Dermis microvascular lymphatic vessel endothelial cell (primary cell): ENCODE measurements at places on chromosomes 4 and X. TPM values are rescaled to one million over a fixed set of nuclear protein-coding genes. Genes with fewer than 3 reads are reported as not detected.

- peak; percentile 82 for DNase-seq
Measured at GRCh38 chrX:65679071-65679540, 11.7 kb downstream of the MSN start.

GATA1 gene
- total RNA-seq = not detected in 2 replicates

DNA sequence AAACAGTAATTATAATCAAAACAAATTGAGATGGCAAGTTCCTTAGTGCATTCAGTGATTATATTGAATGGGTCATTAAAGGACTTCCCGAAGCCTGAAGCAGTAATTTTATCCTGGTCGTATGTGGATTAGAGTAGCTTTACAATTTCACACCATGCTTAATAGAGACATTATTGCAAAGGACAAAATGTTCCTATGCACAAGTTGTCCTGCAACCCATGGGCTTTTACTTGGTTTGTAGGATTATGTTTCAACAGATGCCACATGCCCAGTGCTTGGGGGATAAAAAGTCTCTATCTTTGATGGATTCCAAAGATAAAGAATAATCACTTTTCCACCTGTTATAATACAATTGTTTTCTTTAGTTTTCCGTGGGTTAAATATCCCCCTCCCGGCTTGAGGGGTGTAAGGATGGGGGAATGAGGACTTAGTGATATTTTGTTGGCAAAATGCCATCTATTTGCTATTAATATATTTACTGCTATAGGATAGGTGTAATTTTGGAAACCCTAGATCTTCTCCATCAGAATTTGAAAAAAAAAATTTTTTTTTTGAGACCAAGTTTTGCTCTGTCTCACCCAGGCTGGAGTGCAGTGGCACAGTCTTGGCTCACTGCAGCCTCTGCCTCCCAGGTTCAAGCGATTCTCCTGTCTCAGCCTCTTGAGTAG is 156.5 kb upstream of the ETNPPL start:
- DNase-seq = no peak

GRCh38 chr4:112266823-112267222 is 18.9 kb downstream of the TIFA start:
- DNase-seq = peak; percentile 53

GLRA3 gene
- not detected in 2 replicates for total RNA-seq

ASB12 gene
- total RNA-seq = under 0.01 TPM in 1 of 2 replicates, not detected in the other

DNA sequence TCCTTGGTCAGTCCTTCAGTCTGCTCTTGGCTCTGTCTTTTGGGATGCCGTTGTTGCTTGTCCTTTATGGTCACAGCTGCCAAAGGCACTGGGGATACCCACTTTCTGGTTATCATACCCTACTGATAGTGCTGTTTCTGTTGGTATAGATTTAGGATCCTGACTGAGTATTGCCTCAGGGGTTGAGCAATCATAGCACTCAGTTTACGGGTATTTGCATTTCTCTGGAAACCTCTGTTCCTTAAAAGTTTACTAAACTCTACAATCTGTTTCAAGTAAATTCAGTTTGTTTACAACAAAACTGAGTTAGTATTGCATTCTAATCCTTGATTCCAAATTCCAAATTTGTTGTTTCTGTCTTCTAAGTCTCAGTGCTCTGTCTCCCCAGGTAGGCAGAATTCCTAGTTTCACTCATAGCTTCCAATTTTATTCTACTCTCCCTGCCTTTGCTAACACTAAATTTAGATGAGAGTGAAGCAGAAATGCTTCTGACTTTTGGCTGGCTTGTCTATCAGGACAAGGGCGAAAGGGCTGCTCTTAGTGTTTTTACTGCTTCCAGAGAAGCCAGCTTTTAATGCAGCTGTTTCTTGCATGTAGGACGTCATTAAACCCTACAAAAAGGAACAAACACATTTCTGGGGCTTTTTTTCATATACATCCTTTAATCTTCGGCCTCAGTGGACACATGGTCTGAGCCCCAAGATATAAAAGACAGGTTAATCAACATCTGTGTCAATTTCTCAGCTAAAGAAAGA is 17.2 kb upstream of the TET2 start:
- DNase-seq = no peak

- DNase-seq = no peak
Measured at GRCh38 chrX:116409219-116409618, 27.2 kb upstream of the SLC6A14 start.

ADH1A gene
- total RNA-seq = not detected in 2 replicates

FNIP2 gene
- total RNA-seq = 29.0 and 55.9 TPM in 2 replicates

ASB5 gene
- total RNA-seq = not detected in 2 replicates

- DNase-seq = no peak
Measured at GRCh38 chrX:153061732-153062131, 5.5 kb downstream of the PNMA3 start.

DNA sequence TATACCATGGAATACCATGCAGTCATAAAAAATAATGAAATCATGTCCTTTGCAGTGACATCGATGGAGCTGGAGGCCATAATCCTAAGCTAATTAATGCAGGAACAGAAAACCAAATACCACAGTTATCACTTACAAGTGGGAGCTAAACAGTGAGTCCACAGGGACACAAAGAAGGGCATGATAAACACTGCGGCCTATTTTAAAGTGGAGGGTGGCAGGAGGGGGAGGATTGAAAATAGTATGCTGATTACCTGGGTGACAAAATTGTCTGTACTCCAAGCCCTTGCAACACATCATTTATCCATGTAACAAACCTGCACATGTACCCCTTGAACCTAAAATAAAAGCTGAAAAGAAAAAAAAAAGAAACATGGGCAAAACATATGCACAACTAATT is 16.7 kb upstream of the SLC9B1 start:
- no peak for DNase-seq

DNA sequence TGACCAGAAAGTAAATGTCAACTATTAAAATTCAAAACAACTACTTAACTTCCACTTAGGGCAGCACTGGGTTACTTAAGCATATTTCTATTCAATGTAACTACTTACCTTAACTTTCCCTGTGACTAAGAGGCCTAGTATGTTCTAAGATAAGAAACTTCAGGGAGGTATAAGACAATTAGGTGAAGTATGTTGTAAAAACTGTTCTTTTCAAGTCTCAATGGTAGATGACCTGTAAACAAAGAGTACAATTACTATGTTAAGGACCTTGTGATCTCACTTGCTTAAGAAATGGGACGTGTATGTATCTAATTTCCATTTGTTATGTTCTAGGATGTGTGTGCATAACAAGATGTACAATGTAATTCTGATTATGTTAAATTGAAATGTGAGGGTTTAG is 960.5 kb downstream of the CCSER1 start:
- DNase-seq = no peak

GRCh38 chrX:15674514-15674840 is 9.9 kb upstream of the CLTRN start:
- no peak for DNase-seq

PTCHD1 gene
- not detected in 2 replicates for total RNA-seq

DNA sequence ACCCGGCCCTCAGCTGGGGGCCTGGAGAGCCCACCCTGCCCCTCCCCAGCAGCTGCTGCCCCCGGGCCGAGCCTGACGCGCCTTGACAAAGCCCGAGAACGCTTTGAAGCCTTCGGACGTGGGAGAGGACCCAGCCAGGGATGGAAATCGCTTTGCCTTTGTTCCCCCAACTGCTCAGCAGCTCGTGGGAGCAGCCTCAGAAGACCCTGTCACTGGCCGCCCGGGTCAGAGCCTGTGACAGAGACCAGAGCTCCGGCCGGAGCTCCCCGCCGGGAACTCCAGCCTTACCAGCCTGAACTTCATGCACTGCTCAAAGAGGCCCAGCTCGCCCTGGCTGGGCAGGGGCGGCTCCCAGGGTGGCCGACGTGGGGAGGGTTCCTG is 2.6 kb upstream of the SLC6A8 start:
- no peak for DNase-seq

GRCh38 chrX:40099055-40099958 is 1.5 kb upstream of the BCOR start:
- peak; percentile 12 for DNase-seq

DNA sequence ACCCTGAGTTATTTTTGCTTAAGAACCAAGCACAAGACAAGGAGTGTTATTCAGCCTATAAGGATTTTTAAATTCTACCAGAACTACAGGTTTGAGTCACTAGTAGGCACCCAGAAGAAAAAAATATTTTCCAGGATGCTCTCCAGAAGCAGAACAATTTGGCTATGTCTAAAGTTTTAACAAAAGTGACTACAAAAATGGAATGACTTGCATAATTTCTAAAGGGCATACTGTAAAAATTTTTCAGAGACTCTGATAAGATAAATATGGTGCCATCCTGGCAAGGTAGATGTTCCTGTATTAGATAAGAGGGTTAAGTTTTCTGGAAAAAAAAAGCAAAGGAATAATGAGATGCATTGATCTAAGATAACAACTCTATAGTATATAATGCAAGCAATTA is 68.6 kb upstream of the FAM9A start:
- no peak for DNase-seq

RASSF6 gene
- not detected in 2 replicates for total RNA-seq

GRCh38 chr4:98673978-98674377 is 15.6 kb upstream of the TSPAN5 start:
- no peak for DNase-seq

SLC6A8 gene
- total RNA-seq = 5.5 and 5.9 TPM in 2 replicates

POU4F2 gene
- total RNA-seq = not detected in 2 replicates

TSPAN7 gene
- 9.2 and 23.8 TPM in 2 replicates for total RNA-seq

GRCh38 chr4:15976456-15977447 is 13.8 kb upstream of the FGFBP2 start:
- no peak for DNase-seq

DNA sequence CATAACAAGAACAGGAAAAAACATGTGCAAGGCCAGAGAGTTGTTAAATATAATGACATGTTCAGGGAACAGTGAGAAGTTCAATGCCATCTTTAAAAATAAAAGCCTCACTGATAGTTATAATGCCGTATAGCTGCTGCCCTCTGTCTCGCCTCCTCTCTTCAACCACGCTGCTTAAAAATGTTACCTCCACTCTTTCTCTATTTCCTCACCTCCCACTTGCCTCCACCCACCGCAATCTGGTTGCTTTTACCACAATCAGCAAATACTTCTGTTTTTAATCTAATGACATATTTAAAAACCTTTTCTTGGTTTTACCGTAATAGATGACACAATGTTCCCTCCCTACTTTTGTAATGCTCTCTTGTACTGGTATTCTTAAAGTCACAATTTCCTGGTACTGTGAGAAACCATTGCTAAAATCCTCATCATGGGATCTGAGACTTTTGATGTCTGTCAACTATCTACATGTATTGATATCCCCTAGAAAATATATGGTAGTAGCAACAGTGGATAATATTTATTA is 66.0 kb downstream of the GABRA2 start:
- no peak for DNase-seq

GNRHR gene
- total RNA-seq = not detected in 2 replicates

DNA sequence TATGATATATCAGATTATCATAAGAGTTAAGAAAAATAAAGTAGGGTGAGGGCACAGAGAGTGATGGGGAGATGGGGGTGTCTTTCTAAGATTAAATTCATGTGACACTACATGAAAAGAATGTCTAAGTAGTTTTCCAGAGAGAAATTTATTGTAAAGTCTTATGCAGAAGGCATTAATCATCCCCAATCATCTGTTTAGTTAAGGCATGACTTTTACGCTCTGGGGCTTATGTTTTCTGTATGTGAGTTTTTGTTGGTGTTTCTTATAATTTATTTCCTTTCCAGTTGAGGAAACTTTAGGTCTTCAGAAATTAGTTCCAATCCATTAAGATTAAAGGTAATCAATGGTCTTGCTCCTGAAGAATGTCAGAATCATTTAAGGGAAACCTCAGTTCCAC is 383.0 kb upstream of the GALNT7 start:
- no peak for DNase-seq

GRCh38 chrX:130696542-130696941 is 206.5 kb downstream of the ENOX2 start:
- no peak for DNase-seq

SORCS2 gene
- under 0.01 TPM in 2 replicates for total RNA-seq

DNA sequence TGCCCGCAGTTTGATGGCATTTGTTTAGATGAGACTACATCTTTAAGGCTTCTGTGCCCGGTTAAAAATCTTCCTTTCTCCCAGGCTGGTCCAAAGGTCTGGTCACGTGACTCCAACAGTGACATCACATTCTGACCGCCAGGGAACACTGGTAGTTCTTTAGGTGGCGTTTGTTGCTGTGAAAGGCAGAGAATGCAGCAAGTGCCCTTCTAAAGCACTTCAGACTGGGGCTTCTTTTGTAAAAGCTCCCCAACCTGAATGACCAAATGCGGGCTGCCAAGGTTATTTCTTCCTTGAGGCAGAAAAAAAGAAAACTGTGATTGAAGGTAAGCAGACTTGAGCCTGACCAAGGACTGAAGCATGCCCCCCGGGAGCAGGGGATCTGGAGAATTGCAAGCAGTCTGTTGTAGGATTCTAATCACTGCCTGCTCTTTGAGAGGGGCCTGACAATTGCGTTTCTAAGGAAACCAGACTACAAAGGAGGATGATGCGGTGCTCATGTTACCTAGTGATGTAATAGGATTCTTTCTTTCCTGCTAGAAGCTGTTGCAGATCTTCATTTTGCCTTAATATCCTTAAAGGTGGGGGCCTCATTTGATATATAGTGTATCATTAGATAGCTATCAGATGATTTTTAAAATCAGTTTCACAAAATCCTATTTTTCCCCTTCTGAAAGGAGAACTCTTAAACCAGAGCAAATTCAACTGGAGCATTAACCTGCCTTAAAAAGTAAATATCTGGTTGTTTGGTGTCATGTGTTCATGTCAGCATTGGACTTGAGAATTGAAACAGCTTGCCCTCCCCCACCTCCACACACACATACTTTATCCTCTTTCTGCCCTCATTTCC is 133.1 kb downstream of the AKAP4 start:
- peak; percentile 9 for DNase-seq

DNA sequence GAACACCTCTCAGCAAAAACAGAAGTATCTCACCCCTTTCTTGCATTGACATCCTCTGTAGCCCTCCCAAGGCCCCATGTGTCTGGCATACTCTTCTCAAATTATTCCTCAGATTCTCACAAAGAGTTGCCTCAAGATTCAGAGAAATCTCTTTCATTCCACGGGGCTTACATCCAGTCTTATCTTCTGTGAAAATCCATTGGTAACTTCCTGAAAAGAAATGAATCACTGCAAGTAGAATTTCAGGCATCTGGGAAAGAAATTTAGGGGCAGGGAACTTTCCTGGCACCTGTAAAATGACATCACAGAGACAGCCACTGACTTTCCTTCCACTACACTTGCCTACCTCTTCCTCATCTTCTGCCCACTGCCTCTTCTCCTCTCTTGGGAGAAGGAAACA is 182.5 kb upstream of the ARHGEF9 start:
- no peak for DNase-seq

APELA gene
- not detected in 2 replicates for total RNA-seq

DNA sequence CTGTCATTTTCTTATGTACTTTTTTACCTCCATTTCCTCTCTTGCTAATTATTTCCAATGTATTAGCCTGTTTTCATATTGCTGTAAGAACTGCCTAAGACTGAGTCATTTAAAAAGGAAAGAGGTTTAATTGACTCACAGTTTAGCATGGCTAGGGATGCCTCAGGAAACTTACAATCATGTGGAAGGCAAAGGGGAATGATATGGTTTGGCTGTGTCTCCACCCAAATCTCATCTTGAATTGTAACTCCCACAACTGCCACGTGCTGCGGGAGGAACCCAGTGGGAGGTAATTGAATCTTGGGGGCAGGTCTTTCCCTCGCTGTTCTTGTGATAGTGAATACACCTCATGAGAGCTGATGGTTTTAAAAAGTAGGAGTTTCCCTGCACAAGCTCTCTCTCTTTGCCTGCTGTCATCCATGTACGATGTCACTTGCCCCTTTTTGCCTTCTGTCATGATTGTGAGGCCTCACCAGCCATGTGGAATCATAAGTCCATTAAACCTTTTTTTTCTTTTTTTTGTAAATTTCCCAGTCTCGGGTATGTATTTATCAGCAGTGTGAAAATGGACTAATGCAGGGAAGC is 870.0 kb upstream of the INTU start:
- no peak for DNase-seq

GRCh38 chr4:91345632-91346031 is 958.1 kb upstream of the GRID2 start:
- DNase-seq = no peak

MUC7 gene
- not detected in 2 replicates for total RNA-seq

PPARGC1A gene
- total RNA-seq = 0.26 and 2.7 TPM in 2 replicates
